ENCODE measurements at places on chromosomes 4 and X.

GRCh38 chr4:99762728-99763127 is 53.9 kb upstream of the DAPP1 start:
- no peak for DNase-seq

DNA sequence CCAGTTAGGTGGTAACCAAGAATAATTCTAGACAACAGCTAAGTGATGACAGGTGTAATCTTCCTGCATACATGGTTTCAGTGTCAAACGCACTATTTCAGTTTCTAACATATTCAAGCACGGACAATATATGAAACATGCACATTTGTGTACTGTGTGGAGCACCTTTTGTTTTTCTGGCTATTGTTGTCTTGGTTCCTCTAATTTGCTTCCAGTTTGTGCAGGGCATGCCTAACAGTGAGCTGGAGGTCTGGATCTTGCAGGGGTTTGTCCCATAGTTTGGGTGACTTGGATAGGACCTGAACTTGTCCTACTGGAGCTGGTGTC is 70.5 kb upstream of the TBC1D9 start:
- DNase-seq, result no peak

GRCh38 chrX:30592831-30593230 is 15.3 kb upstream of the TASL start:
- DNase-seq, result no peak

GRCh38 chr4:25638806-25639205 is 16.8 kb upstream of the SLC34A2 start:
- no peak for DNase-seq

- DNase-seq, result no peak
Measured at GRCh38 chrX:69618803-69619202, 2.9 kb downstream of the EDA start.

GRCh38 chrX:152806035-152806434 is 24.5 kb downstream of the CETN2 start:
- no peak for DNase-seq

Measured in stimulated activated CD4-positive, alpha-beta T cell treated with anti-CD3 and anti-CD28 coated beads, Interleukin-1b, Interleukin-23, amount 100 ng/mL, for 4 hours (primary cell).